ENCODE measurements at places on chromosomes 1 and 21.

DNA sequence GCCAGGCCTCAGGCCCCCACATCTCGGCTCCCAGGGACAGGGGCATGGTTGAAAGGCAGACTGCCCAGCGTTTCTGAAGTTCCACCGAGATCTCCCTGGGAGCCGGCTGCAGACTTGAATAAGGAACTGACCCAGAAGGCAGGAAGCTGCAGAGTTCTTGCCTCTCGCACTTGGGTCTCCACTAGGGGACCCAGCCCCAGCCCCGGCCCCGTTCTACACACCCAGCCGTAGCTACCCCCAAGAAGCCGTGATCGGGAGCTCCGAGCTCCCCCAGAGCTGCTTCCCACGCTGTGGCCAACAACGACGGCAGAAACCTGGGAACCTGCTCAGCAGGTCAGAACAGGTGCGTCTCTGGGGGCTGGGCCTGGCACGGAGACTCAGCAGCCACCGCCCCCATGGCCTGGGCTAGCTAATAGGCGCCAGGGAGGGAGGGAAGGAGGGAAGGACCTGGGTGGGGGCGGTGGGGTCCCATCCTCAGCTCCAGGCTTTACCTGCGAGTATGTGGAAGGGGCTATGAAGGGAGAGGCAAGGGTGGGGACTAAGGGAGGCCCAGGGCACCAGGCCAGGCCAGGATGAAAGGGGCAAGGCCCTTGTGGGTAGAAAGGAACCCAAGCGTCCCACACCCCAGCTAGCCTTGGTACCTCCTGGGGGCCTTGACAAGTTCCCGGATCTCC is at the start of gene NECTIN4:
NECTIN4 (minus strand) TSS at position 308 of the 674 bp plus-strand sequence; CDS start at position 46, 262 bp downstream.
- DNase-seq: no peak

DNA sequence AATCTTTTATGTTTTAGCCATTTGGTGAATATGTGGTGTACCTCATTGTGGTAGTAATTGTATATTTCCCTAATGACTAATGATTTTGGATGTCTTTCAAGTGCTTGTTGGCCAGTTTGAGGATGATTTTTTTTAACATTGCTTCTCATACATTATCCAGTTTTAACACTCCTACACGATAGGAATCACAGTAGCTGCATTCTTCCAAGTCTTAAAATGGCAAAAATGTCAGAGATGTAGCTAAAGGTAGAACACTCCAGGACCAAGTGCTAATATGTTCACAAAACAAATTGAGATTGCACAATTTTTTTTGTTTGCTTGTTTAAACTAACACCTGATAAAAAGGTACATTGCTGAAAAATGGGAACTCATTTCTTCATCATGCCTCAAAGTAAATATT is 11.7 kb downstream of the USP25 start:
- DNase-seq: no peak

GRCh38 chr1:212225871-212226302 is 59.3 kb upstream of the PPP2R5A start:
- DNase-seq: no peak

DNA sequence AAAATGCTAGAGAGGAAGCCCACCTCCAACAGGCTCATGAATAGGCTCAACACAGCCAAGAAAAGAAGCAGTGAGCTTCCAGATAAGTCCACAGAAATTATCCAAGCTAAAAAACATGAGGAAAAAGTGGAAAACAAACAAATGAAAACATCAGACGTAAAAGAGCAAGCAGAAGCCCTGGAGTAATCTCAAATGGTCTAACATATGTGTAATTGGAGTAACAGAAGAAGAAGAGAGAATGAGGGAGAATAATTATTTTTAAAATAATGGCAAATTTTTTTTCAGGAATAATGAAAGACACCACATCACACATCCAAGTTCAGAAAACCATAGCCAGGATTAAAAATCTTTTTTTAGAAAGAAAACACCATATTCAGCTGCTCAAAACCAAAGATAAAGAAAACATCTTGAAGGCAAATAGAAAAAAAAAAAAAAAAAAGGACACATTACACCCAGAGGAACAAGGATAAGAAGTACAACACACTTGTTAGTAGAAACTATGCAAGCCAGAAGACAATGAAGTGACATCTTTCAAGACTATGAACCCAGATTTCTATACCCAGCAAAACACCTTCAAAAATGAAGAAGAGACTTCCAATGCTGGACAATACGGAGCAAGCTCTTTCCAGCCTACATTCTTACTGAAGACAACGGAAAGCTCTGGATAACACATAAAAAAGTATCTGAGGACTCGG is 10.6 kb upstream of the SUMO3 start:
- DNase-seq: no peak

- no peak for DNase-seq
These were observed 13.4 kb downstream of the EPB41 start for GRCh38 chr1:28927648-28928313.

- DNase-seq: no peak
These were observed 56.6 kb upstream of the CR2 start for GRCh38 chr1:207397525-207397926.

DNA sequence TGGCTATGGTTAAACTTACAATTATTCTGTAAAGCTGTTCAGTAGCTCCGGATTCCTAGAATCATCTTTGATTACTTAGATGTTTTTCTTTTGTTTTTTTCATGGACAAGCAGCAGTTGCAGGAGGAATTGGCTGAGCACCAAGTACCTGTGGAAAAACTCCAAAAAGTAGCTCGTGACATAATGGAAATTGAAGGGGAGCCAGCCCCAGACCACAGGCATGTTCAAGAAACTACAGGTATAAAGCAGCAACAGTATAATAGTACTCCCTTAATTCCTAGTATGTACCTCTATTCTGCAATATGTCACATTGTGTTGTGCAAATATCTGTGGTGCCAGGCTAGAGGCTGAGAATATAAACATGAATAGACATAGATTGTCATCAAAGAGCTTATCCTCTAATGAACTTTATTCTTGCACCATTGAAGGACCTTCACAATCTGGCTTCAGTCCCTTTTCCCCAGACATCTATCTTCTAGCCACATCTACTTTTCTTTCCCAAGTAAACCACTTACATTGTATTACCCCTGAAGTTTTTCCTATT is 132.3 kb upstream of the BMP8A start:
- no peak for DNase-seq

DNA sequence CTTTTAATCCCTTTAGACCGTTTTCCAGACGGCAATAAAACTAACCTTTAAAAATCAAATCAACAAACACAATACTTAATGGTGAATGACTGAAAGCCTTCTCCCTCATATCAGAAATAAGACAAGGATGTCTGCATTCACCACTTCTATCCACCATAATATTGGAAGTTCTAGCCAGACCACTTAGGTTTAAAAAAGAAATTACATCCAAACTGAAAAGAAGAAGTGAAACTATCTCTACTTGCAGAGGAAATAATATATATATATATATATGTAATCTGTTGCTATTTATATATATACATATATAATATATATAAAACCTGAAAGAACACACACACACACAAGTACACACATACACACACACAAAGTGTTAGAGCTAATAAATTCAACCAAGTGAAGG is 100.4 kb downstream of the BRINP3 start:
- no peak for DNase-seq

DNA sequence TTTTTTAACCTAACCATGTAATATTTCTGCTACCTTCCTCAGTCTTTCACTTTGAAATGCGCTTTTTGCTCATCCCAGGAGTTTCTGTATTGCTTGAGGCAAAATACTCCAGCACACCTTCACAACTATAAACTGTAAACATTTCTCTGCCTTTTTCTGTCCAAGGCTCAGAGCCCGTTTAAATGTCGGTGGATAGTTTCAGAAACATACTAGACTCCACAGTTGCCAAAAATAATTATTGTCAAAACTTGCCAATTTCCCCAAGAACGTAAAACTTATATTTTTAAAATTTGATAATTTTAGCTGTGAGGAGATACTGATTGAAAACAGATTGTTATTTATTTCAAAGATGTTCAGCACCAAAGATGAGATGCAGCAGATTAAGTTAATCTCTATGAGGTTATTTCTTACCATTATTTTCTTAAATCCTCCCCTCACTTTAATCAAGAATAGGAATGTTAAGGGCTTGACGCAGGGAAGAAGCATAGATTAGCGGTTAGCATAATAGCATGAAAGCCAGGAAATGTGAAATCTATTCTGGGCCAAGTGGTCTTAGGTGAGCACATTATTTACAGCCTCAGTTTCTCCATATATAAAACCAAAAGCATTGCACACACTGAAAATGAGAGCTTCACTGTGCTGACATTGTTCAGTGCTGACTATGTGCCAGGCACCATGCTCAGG is 91.5 kb upstream of the ESRRG start:
- no peak for DNase-seq

Data from stimulated activated CD4-positive, alpha-beta T cell treated with anti-CD3 and anti-CD28 coated beads, Interleukin-15, amount 100 ng/mL, for 1 hour (primary cell).